ENCODE measurements at places on chromosomes 2 and 18.

GRCh38 chr18:23266717-23267446 lies 131.6 kb downstream of the CABLES1 start:
- DNase-seq = no peak

- DNase-seq = no peak
These were observed 154.0 kb downstream of the SPP2 start for GRCh38 chr2:234204480-234204879.

DNA sequence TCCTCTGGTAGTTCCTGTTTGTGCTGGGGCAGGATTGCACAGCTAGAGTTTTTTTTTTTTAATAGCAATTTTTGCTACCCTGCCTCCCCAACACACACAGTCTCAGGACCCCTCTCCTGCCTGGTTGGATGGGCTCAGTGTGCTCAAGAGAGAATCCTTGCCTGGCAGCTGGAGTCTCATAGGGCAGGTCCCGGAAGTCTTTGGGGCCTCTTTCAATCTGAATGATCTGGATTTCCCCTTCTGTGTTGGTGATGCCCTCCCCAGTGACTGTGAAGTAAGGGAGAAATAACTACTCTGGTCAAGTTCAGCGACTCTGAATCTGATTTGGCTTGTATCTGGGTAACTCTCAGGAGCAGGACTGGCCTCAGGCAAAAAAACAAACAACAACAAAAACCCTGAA lies 220.6 kb upstream of the LRRTM1 start:
- no peak for DNase-seq

GRCh38 chr2:167331636-167332232 lies 443.5 kb downstream of the XIRP2 start:
- DNase-seq = no peak

DNA sequence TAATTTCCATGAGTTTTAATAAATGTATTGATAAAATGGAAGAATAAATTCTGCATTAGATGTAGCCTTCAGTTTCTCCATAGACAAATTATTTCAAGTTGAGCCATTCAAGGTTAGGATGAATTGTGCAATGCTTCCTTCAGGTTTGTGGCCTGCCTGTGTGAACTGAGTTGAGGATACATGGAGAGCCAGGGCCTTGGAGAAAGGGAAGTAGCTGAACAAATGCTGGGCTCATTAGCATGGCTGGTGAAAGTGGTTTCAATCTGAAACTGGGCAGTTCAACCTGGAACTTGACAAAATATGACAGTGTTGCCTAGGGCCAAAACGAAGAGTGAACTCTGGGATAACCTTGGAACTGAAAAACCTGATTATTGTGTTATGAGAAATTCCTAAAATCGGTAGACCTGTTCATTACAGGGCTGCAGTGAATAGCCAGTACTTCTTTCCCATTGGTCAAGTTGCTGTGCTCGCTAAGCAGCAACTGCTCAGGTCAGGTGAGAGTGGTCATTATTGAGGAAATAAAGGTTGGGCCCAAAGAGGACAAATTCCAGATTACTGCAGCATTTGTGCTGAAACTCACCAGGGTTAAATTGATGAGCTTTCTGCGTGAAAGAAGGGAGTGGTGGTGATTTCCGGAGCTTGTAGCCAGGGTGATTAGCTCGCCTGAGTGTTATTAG lies 12.7 kb downstream of the INPP1 start:
- DNase-seq = peak; percentile 10

DNA sequence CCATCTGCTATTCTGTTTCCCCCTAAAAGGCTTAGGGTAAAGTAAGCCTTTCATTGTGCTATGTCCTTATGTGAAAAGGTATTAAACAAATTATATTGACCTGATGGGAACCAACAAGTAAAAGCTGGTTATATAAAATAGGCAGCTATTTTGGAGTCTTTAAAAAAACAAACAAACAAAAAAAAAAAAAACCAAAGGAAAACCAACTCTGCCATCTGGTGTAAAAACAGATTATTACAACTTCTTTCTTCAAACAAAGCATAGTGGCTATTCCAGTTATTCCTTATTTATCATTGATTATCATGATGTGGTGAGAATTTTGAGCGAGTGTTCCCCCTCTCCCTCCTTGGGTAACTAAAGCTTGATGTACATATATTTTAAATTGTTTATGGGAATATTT lies 122.3 kb upstream of the FHL2 start:
- no peak for DNase-seq

DNA sequence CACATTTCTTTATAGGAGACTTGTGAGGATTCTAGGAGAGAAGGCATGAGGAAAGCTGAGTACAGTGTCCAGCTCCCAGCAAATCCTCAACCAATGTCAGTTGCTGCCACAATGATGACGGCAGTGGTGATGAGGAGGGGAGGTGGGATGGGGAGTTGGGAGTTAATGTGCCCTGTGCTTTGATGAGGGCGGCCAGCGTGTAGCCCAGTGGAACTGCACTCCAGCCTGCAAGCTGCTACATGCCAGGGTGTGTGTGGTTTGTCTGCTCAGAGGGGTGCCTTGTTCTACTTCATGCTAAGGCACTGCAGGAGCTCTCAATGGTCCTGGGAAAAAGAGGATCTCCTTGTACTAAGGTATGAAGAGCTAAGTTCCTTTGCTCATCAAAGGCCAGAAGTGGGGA lies 96.1 kb downstream of the MSH2 start:
- no peak for DNase-seq
